Endodermal cell (in vitro differentiated cells): ENCODE measurements at places on chromosomes 5 and 9. TPM values are rescaled to one million over a fixed set of nuclear protein-coding genes. Genes with fewer than 3 reads are reported as not detected.

Gene PHF24
- total RNA-seq, result 2.7 to 9.0 TPM (median 5.6 TPM) in 3 replicates

Gene LHX3
- total RNA-seq, result not detected in 3 replicates

Gene DDX4
- total RNA-seq, result not detected in 3 replicates

Gene C1QTNF3
- total RNA-seq, result 2.1 to 7.2 TPM (median 6.3 TPM) in 3 replicates

Gene COQ4
- total RNA-seq, result 47.4 and 50.7 TPM in 2 replicates

Gene TRPM3
- total RNA-seq, result 1.2 to 2.8 TPM (median 2.5 TPM) in 3 replicates

Gene SPINK4
- 1.2 to 1.8 TPM (median 1.4 TPM) in 3 replicates for total RNA-seq

Gene PTPRD
- total RNA-seq, result 83.1 and 97.4 TPM in 2 replicates

Gene NME5
- total RNA-seq, result 3.9 and 4.7 TPM in 2 replicates

Gene PCDHA1
- total RNA-seq, result 2.5 and 2.9 TPM in 2 replicates

DNA sequence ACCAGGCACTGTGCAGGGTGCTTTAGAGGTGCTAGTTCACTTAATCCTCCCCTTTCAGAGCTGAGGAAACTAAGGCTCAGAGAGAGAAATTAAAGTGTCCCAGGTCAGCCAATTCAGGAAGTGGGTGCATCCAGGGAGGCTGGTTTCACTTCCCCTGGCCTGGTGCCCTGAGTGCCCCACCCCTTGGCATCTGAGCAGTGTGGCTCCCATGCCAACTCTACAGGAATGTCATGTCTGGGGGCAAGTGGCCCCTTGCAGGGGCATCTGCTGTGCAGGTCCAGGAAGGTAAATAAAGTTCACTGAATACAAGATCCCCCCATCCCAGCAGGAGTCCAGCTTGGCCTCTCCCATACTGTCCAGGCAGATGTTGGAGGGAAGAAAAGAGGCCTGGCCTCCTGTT is 4.4 kb upstream of the N4BP3 start:
- H3K4me1 ChIP-seq, result no peaks in the 10 kb centered on the region
- no peak overlapping the region for H3K27ac ChIP-seq
- H3K27me3 ChIP-seq, result no peaks in the 10 kb centered on the region
- no peaks in the 10 kb centered on the region for H3K36me3 ChIP-seq
- DNase-seq, result no peak
- no peak overlapping the region for H3K4me3 ChIP-seq

DNA sequence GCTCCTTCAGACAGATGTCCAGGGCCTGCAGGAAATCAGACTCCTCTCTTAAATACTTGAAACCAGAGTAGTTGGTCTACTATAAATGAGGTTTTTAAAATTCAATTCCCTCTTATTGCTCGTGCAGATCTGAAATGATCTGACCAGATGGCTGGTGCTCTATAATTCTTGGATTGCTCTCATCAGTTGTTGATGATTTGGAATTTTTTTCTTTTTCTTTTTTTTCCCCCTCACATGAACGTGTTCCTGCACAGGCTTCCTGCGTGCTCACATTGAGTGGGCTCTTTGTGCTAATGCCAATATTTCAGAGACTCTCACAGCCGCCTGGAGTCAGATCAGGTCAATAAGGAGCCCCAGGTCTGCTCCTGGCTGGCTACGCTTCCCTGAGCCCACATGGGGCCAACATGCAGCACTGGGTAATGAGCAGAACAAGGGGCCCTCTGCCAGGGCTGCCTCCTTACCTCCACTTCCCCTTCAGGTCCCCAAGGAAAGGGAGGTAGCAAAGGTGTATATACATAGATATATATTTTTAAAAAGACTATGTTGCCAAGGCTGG is 82.0 kb downstream of the SIL1 start:
- no peak for DNase-seq
- no peaks in the 10 kb centered on the region for H3K4me1 ChIP-seq
- H3K4me3 ChIP-seq, result no peak overlapping the region
- no peaks in the 10 kb centered on the region for H3K27me3 ChIP-seq
- no peak overlapping the region for H3K27ac ChIP-seq

DNA sequence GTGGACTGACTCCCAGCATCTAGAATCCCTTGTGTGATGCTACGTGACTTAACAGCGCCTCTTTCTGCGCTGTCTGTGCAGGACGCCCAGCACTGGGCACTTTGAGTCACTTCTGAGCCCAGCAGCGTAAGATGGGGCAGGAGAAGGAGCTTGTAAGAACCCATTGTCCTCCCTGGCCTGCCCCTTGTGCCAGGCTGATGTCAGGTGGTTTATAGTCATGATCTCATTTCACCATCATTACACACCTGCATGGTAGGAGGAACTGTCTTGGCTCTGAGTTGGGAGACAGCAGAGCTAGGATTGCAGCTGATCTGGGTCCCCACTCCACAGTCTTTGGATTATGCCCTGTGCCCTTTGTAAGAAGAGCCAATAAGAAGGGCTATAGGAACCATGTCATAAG is 12.2 kb downstream of the ERGIC1 start:
- no peak overlapping the region for H3K4me3 ChIP-seq
- peaks cover 23% of the 10 kb centered on the region for H3K36me3 ChIP-seq
- no peaks in the 10 kb centered on the region for H3K27me3 ChIP-seq
- DNase-seq, result no peak

GRCh38 chr9:94173632-94174031 is 85.5 kb upstream of the ZNF169 start:
- H3K36me3 ChIP-seq, result peaks cover 57% of the 10 kb centered on the region
- no peak overlapping the region for H3K27ac ChIP-seq
- DNase-seq, result no peak

DNA sequence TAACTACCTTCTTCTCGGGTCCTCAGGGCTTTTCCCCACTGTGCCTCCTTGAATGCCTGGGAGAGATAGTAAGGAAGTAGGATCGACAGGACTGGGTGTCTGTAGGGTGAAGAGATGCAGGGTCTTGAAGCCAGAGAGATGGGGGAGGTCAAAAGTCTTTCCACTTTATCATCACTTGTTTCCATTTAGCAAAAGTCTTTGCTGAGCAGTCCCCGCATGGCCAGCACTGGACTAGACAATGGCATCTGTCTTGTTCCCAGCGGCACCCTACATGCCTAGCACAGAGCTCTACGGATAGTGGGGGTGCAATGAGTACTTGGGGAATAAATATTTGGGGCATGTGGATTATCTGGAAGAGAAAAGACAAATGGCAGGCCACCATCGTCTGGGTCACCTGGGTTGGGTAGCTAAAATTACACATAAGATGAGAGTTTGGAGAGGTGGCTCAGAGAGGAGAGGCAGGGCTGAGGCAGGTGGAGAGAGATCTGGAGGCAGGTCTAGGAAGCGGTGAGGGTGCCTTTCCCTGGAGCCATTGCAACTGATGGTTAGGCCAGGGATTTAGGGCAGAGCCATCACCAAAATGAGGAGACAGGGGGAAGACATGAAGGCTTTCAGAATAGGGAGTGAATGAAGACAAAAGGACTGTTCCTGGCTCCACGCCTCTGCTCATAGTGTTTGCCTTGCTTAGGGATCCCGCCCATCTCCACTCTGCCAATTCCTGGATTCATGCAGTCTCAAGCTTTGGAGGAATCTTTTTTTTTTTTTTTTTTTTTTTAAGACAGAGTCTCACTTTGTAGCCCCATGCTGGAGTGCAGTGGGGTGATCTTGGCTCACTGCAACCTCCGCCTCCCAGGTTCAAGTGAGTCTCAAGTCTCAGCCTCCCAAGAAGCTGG is 250.8 kb upstream of the KLF4 start:
- H3K4me3 ChIP-seq, result no peak overlapping the region
- H3K27ac ChIP-seq, result no peak overlapping the region
- H3K4me1 ChIP-seq, result no peaks in the 10 kb centered on the region
- H3K36me3 ChIP-seq, result no peaks in the 10 kb centered on the region
- peaks cover 42% of the 10 kb centered on the region for H3K27me3 ChIP-seq
- no peak for DNase-seq

DNA sequence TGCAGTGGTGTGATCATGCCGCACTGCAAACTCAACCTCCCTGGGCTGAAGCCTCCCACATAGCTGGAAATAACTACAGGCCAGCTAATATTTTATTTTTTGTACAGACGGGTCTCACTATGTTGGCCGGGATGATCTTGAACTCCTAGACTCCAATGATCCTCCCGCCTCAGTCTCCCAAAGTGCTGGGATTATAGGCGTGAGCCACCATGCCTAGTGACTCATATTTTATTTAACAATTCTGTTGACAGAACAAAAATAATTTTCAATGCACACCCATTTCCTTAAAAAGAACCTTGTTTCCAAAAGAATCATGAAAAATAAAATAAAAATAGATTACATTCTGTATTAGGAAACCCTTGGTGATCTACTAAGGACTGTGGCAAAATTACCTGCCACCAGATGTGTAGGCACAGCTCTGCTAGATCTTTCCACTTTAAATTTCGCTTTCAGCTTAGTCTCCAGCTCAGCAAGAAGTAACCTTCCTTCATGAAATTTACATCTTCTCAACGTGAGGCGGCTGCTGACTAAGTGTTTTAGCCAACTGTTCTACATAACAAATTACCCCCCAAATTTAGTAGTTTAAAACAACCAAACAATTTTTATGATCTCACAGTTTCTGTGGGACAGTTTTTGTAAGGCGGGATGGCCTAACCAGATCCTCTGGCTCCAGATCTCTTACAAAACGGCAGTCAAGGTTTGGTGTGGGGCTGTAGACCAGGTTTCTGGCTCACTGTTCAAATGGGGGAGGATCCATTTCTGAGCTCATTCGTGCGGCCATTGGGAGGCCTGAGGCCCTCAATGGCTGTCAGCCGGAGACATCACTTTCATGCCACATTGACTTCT is 32.6 kb upstream of the GOLPH3 start:
- H3K27ac ChIP-seq, result no peak overlapping the region
- H3K27me3 ChIP-seq, result no peaks in the 10 kb centered on the region
- no peak overlapping the region for H3K4me3 ChIP-seq
- no peaks in the 10 kb centered on the region for H3K36me3 ChIP-seq

DNA sequence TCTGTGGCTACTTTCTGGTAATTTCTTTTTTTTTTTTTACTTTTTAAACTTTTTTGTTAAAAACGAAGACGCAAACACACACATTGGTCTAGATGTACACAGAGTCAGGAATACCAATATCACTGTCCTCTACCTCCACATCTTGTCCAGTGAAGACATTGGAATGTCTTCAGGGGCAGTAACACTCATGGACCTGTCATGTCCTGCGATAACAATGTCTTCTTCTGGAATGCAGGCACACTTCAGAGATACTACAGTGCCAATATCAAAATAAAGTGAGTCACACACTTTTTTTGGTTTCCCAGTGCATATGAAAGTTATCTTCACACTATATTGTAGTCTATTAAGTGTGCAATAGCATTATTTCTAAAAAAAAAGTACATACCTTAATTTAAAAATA is 175.9 kb downstream of the ARRDC3 start:
- no peak overlapping the region for H3K4me3 ChIP-seq
- H3K27ac ChIP-seq, result no peak overlapping the region
- DNase-seq, result no peak
- H3K36me3 ChIP-seq, result no peaks in the 10 kb centered on the region

DNA sequence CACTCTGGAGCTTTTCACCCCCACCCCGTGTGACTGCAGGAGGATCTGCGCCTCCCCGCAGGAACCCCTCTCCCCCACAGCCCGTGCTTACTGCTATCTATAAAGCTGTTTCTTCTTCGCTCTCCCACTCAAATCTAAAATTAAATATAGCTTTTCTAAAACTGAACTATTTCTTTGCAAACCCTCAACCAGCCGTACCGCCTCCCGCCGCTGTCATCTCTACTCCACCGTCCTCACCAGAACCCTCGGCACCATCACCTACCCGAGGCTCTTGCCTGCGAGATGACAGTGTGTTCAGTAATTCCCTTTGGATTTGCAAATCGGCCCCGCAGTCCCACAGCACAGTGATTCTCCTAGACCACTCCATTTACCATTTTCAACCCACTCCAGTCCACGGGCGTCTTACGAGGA is 13.6 kb downstream of the LPCAT1 start:
- DNase-seq, result peak; percentile 22
- no peaks in the 10 kb centered on the region for H3K27me3 ChIP-seq
- H3K4me1 ChIP-seq, result no peaks in the 10 kb centered on the region

DNA sequence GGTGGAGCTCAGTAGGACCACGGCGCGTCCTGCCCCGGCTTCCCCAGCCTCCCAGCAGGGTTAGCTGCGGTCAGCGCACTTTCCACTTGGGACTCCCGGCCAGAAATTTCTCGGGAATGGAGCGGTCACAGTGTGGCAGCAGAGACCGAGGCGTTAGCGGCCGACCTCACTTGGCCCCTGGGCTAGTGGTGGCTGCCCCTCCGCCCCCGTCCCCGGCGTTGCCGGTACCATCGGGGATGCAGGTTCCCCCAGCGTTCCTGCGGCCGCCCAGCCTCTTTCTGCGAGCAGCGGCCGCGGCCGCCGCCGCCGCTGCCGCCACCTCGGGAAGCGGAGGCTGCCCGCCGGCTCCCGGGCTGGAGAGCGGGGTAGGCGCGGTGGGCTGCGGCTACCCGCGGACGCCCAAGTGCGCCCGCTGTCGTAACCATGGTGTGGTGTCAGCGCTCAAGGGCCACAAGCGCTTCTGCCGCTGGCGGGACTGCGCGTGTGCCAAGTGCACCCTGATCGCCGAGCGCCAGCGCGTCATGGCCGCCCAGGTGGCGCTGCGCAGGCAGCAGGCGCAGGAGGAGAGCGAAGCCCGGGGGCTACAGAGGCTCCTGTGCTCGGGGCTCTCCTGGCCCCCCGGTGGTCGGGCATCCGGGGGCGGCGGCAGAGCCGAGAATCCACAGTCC is 460 bp downstream of the DMRTA1 start:
- peak overlapping the region; percentile 94 for H3K4me3 ChIP-seq
- H3K27ac ChIP-seq, result peak overlapping the region; percentile 40
- H3K4me1 ChIP-seq, result no peaks in the 10 kb centered on the region
- no peaks in the 10 kb centered on the region for H3K36me3 ChIP-seq

DNA sequence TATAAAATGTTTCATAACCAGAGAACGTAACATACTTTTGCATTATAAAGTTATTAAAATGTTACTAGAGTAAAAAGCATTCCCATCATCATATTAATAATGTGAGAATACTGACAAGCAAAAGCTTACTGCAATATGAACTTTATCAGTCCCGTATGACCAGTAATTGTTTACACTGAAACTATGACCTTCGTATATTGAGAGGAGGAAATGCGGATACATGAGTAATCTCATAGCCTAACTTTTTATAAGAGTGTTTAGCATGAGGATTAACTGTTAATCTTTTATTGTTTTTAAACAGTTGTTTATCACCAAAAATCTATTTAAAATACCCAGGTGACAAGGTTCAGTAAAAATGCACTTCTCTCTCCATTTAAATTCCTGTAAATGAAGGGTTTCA is 272.4 kb downstream of the SLF1 start:
- no peaks in the 10 kb centered on the region for H3K36me3 ChIP-seq
- no peaks in the 10 kb centered on the region for H3K27me3 ChIP-seq
- H3K4me3 ChIP-seq, result no peak overlapping the region
- no peak for DNase-seq
- H3K27ac ChIP-seq, result no peak overlapping the region

DNA sequence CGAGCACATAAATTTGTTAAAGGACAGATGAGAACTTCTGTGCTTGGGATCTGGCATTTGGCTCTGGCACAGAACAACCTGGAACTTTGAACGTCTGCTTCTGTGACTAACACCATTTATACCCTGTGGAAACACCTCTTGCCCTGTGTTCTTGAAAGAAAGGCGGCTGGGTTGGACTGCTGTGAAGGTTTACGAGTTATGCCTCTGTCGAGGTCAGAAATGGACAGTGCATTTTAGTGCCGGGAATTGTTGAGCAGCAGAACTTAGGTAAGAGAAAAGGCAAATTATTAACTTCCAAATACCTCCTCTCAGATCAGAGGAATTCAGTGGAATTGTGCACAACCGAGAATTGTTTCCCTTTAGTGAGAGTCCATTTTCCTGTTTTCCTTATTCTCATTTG is 14.1 kb upstream of the INIP start:
- no peaks in the 10 kb centered on the region for H3K36me3 ChIP-seq
- H3K27ac ChIP-seq, result no peak overlapping the region
- no peak overlapping the region for H3K4me3 ChIP-seq
- H3K4me1 ChIP-seq, result no peaks in the 10 kb centered on the region
- no peak for DNase-seq

- peak overlapping the region; percentile 92 for H3K4me3 ChIP-seq
- no peak for DNase-seq
- H3K27me3 ChIP-seq, result no peaks in the 10 kb centered on the region
- H3K36me3 ChIP-seq, result peaks cover 30% of the 10 kb centered on the region
- H3K27ac ChIP-seq, result no peak overlapping the region
These were observed 649 bp upstream of the GLE1 start for GRCh38 chr9:128503870-128504269.
